ENCODE measurements at places on chromosomes 7 and 10. TPM values are rescaled to one million over a fixed set of nuclear protein-coding genes. Genes with fewer than 3 reads are reported as not detected.

FOXP2 gene
- polyA plus RNA-seq, result 4.3 TPM

DNA sequence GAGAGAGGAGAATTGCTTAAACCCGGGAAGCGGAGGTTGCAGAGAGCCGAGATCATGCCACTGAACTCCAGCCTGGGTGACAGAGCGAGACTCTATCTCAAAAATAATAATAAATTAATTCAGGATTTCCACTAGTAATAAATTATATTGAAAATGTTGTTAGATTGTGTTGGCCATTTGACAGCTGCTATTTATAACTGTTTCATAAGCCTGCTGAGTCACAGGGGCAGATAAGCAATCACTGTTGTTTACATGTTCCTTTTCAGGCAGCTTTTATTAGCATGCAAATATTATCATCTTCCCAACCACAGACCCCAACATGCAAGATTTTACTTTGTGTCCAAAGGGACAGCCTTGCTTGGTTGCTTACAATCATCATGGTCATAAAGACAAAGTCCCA lies 49.5 kb upstream of the ZNF138 start:
- H3K4me3 ChIP-seq, result no peak overlapping the region
- H3K4me1 ChIP-seq, result no peaks in the 10 kb centered on the region
- no peak overlapping the region for H3K27ac ChIP-seq
- no peaks in the 10 kb centered on the region for H3K36me3 ChIP-seq

PTEN gene
- polyA plus RNA-seq, result 73.2 TPM

GALNT17 gene
- 2.9 TPM for polyA plus RNA-seq

- H3K27ac ChIP-seq, result no peak overlapping the region
- H3K4me1 ChIP-seq, result no peaks in the 10 kb centered on the region
- no peaks in the 10 kb centered on the region for H3K36me3 ChIP-seq
- H3K27me3 ChIP-seq, result no peaks in the 10 kb centered on the region
- DNase-seq, result no peak
- no peak overlapping the region for H3K4me3 ChIP-seq
Observed at GRCh38 chr7:26815426-26815825, 49.0 kb downstream of the SKAP2 start.

DNA sequence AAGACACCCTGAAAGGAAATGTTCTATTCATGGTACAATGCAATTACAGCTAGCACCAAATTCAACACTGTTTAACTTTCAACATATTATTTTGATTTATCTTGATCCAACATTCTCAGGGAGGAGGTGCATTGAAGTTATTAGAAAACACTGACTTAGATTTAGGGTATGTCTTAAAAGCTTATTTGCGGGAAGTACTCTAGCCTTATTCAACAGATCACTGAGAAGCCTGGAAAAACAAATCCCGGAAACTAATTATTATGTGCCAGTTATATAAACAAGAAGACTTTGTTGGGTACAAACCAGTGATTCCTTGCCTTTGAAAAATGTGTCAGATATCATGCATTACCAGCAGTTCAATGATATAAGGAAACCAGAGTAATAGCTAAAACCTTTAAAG lies 160.1 kb downstream of the CFTR start:
- H3K4me3 ChIP-seq, result no peak overlapping the region
- H3K27me3 ChIP-seq, result no peaks in the 10 kb centered on the region
- no peak overlapping the region for H3K27ac ChIP-seq
- no peaks in the 10 kb centered on the region for H3K4me1 ChIP-seq
- H3K36me3 ChIP-seq, result peaks cover 2% of the 10 kb centered on the region

OR2A42 gene
- polyA plus RNA-seq, result 0.03 TPM

GRCh38 chr10:132111121-132111731 lies 45.5 kb downstream of the JAKMIP3 start:
- no peaks in the 10 kb centered on the region for H3K27me3 ChIP-seq
- no peak for DNase-seq
- H3K36me3 ChIP-seq, result no peaks in the 10 kb centered on the region
- no peak overlapping the region for H3K4me3 ChIP-seq

TCERG1L gene
- polyA plus RNA-seq, result 0.04 TPM

All from small intestine (tissue), 16 donors.